ENCODE measurements at places on chromosomes 11 and 22. TPM values are rescaled to one million over a fixed set of nuclear protein-coding genes. Genes with fewer than 3 reads are reported as not detected.

MUC2 gene
- 0.03 TPM for polyA plus RNA-seq

GRCh38 chr22:47332246-47332980, 570.0 kb downstream of the TBC1D22A start:
- DNase-seq: no peak

DNA sequence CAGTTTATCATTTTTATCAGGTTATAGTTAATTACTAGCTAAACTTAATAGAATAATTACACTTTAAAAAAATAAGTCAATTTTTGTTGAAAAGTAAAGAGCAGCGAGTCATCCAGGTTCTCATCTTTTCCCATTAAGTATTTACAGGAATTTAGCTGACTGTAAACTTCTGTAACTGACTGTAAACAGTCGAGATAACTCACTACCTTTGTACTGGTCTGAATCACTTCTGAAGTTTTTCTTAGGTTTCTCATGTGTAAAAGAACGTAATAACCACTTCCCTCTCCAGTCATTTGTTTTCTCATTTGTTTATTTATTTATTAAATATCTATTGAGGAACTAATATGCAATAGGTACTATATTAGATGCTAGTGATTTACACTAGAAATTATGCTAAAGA, 270.8 kb downstream of the DYNC2H1 start:
- no peak for DNase-seq

LGALS12 gene
- 0.31 TPM for polyA plus RNA-seq

All from renal pelvis (tissue), 12 donors.